ENCODE measurements at places on chromosomes 11 and 22.

DNA sequence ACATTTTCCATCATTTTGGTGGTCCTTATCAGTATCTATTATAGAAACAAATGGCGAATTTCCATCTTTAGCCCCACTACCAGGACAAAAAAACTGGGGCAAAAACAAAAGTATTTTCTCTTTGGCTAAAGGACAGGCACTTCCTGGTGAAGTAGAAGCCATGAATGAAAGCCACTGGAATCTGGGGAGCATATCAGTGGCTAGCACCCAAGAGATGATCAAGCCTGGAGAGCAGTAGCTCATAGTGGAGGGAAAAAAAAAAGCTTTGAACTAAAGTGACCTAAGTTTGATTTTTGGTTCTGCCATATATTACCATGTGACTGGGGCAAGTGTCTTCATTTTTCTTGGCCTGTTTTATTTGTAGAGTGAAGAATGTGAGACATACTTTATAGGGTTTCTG, 272.3 kb downstream of the GUCY1A2 start:
- no peak for DNase-seq

DNA sequence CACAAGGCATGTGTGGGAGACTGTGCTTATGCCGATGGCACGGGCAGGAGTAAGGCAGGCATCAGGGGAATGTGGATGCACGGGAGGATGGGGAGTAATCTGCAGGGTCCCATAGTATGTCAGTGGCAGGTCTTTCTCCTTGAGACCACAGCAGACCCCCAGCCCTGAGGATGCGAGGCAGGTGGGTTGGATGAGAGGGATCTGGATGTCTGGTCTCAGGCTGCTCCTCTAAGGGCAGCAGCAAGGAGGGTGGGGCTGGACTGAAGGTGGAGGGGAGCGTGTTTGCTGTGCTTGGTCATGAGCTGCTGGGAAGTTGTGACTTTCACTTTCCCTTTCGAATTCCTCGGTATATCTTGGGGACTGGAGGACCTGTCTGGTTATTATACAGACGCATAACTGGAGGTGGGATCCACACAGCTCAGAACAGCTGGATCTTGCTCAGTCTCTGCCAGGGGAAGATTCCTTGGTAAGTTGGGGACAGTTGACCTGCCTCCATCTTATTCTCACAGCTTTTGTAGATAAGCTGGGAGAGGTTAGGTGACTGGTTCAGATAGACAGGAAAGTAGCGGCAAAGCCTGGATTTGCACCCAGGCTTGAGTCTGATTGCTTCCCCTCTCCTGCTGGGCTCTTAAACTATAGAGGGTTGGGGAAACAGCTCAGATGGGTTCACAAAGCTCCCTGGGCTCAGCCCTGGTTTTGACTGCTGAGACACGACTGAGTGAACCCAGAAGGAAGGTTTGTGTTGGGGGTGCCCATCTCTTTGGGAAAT, at the start of gene APOL1:
Gene APOL1 (plus strand): TSS at position 380 of the 769 bp plus-strand sequence. CDS start 1,823 bp downstream, outside the sequence.
- DNase-seq = peak; percentile 46

DNA sequence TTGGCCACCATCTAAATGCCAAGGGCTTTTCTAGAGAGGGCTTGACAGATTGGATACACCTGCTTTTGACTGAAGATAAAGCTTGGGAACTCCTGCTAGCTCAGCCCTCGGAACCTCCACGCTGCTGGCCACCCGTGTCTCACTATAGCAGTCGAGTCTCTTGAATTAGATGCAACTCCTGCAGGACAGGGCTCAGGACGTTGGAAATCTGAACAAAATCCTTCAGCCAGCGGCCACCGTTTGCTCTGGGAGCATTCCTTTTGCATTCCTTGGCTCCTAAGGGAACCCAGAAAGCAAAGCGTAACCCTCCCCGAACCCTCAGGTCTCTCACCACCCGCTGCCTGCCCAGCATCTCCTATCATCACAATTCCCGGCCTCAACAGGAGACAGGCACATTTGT, 77.8 kb downstream of the GRIK4 start:
- no peak for DNase-seq

GRCh38 chr22:24175160-24175808, 6.0 kb upstream of the SUSD2 start:
- peak; percentile 76 for DNase-seq

DNA sequence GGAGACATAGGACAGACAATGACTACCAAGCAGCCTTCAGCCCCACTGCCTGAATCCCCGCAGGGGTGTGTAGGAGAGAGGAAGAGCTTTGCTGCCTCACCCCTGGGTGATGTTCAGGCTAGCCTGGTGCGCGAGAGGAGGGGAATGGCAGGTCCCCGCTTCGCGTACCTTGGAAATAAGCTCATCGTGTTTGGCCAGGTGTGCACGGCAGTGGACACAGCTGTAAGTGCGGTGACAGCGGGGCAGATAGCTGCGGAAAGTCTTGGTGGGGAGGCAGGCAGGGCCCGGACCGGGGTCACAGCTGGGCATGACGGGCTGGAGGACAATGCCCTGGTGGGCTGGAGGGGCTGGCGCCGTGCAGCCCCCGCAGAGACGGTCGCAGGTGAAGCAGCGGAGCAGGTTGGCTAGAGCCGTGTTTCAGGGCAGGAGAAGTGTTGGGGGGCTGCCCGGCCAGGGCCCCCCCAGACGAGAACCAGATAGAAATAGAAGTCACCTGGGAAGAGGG, 2.9 kb downstream of the YPEL4 start:
- DNase-seq = no peak

Measured in EL (cell line).